ENCODE measurements at places on chromosomes 2 and 18. TPM values are rescaled to one million over a fixed set of nuclear protein-coding genes. Genes with fewer than 3 reads are reported as not detected.

The TUBA4B gene
- not detected for total RNA-seq

The CXCR1 gene
- total RNA-seq = not detected

The KCNJ13 gene
- 5.9 TPM for total RNA-seq

The DSEL gene
- 4.6 TPM for total RNA-seq

The CHST9 gene
- 0.26 TPM for total RNA-seq

The CD8B2 gene
- total RNA-seq = not detected

- DNase-seq = no peak
Measured at GRCh38 chr2:69141061-69141460, 128.1 kb downstream of the ANTXR1 start.

DNA sequence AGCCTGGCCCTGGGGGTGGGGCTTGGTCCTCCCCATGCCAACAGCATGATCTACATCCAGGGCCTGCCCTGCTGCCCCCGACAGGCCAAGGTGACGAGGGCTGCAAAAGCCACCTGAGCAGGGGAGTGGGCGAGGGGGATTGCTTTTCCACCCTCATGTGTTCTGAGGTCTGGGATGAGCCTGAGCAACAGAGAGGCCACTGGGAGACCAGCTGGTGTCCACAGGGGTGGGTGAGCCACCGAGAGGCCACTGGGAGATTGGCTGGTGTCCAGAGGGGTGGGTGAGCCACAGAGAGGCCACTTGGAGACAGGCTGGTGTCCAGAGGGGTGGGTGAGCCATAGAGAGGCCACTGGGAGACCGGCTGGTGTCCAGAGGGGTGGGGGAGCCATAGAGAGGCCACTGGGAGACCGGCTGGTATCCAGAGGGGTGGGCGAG is 147.4 kb upstream of the GPC1 start:
- no peak for DNase-seq

- DNase-seq = no peak
Measured at GRCh38 chr2:196206804-196207203, 35.4 kb upstream of the STK17B start.

GRCh38 chr2:83967854-83968253 is 491.2 kb downstream of the SUCLG1 start:
- no peak for DNase-seq

DNA sequence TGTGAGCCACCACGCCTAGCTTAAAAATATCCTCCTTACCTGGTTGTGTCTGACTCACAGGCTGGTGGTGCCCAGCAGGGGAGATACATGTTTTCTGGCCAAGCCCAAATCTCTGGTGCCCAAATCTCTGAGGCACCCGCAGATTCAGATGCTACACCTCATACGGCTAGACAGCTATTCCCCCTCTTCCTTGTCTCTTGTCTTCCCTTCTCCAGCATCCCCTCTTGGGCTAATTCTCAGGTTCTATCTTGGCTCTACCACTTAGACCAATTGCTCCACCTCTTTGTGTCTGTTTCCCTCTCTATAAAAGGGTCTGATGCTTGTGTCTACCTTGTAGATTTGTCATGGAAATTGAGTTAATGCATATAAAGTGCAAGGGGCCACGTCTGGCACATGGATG is 13.4 kb downstream of the LAMA3 start:
- DNase-seq = no peak

- no peak for DNase-seq
Measured at GRCh38 chr2:13819896-13820295, 812.6 kb upstream of the LRATD1 start.

GRCh38 chr2:120769076-120769786 is 33.6 kb downstream of the GLI2 start:
- DNase-seq = no peak

- no peak for DNase-seq
Measured at GRCh38 chr2:60440079-60440766, 113.2 kb downstream of the BCL11A start.

DNA sequence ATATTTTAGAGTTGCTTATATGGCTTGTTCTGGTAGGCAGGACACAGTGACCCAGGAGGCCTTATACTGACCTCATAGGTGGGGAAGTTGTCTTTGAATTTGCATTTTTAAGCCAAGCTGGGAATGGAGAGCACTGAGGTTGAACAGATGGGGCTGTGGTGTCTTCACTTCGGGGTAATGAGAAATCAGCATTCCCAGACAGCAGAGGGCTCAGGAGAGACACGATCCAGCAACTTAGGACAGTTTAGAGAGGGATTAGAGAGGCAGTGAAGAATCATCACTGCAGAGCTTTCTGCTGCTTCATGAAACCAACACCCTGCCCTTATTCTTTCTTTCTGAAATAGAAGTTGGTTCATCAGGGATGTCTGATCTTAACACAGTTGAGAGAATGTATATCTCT is 202.4 kb downstream of the TDRD15 start:
- DNase-seq = no peak

DNA sequence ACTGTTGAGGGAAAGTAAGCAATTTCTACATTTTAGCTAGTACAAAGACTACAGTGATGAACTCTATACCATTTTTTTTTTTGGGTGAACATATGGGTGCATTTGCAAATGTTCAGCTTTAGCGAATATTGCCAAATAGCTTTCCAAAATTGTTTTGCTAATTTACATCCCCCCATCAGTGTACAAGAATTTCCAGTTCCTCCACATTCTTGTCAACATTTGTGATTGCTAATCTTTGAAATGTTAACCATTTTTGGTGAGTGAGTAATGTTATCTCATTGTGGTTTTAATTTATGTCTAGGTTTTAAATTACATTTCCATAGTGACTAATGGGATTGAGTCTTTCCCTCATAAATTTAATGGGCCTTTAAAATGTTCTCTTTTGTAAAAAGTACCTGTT is 16.4 kb upstream of the CNRIP1 start:
- no peak for DNase-seq

DNA sequence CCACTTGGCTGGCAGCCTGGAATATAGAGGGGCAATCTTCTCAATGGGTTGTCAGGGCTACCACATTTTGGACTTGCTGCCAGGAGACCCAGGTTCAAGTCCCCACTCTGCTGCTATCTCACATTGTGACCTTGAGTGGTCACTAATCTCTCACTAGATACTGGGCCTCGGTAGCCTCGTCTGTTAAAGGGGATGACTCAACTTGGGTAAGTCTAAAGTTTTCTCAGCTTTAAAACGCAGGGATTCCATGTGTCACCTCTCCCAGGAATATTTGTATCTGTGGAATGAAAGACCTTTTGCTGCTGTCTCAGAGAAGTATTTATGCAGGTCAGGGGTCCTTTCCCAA is 86.3 kb downstream of the SEMA4F start:
- no peak for DNase-seq

DNA sequence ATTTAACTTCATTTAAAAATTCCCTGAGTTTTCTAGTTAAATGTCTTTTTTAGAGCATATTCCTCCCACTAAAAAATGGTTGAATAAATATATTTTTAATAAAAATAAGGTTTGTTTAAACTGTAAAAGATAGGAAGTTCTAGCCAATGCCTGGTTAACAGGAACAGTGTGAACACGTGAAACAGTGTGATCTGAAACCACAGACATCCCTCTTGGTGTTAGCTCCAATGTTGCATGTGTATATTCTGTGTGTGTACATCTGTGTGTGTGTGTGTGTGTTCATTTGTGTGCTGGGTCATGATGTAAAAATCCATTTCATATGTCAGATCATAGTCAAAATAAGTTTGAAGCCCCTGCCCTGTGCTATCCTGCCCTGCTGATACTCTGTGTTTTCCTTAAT is 6.1 kb upstream of the SOX11 start:
- DNase-seq = no peak

- peak; percentile 86 for DNase-seq
Measured at GRCh38 chr18:55405893-55406406, 182.0 kb downstream of the TCF4 start.

- DNase-seq = no peak
Measured at GRCh38 chr18:24974431-24974830, 377.5 kb downstream of the ZNF521 start.

GRCh38 chr2:202161151-202161835 is 77.1 kb downstream of the SUMO1 start:
- DNase-seq = no peak
